Chondrocyte (in vitro differentiated cells): ENCODE measurements at places on chromosomes 12 and 14. TPM values are rescaled to one million over a fixed set of nuclear protein-coding genes. Genes with fewer than 3 reads are reported as not detected.
A peak's percentile ranks its signal among the peaks of the same experiment; 100 is the strongest.

The PMEL gene
- 0.45 to 1.1 TPM (median 0.82 TPM) in 3 replicates for total RNA-seq

The MGP gene
- 158 to 215 TPM (median 213 TPM) in 3 replicates for total RNA-seq

The AQP2 gene
- total RNA-seq: not detected in 3 replicates

The NKX2-1 gene
- total RNA-seq: not detected in 3 replicates

The ACOT6 gene
- total RNA-seq: not detected in 3 replicates

The GPR33 gene
- total RNA-seq: not detected in 3 replicates

The FRMD6 gene
- 105 to 135 TPM (median 131 TPM) in 3 replicates for total RNA-seq

The MYH6 gene
- not detected in 3 replicates for total RNA-seq

The PTCSC3 gene
- not detected in 3 replicates for total RNA-seq

The MGST1 gene
- total RNA-seq: 17.9 to 45.6 TPM (median 23.9 TPM) in 3 replicates

The PFKM gene
- 60.9 to 82.3 TPM (median 61.2 TPM) in 3 replicates for total RNA-seq

The HOXC12 gene
- total RNA-seq: not detected in 3 replicates

The CREBL2 gene
- total RNA-seq: 11.3 to 14.4 TPM (median 11.4 TPM) in 3 replicates

- no peak overlapping the region for H3K4me3 ChIP-seq
- H3K27ac ChIP-seq: no peak overlapping the region
- peaks cover 4% of the 10 kb centered on the region for H3K4me1 ChIP-seq
Measured at GRCh38 chr14:24679248-24679961, 45.4 kb upstream of the GZMB start.

GRCh38 chr12:121769831-121770301, 23.6 kb downstream of the RHOF start:
- no peak overlapping the region for H3K27ac ChIP-seq
- no peak for DNase-seq
- peaks cover 28% of the 10 kb centered on the region for H3K4me1 ChIP-seq

- peaks cover 2% of the 10 kb centered on the region for H3K36me3 ChIP-seq
- no peaks in the 10 kb centered on the region for H3K4me1 ChIP-seq
- peaks cover 1% of the 10 kb centered on the region for H3K27me3 ChIP-seq
Measured at GRCh38 chr12:12072064-12072760, 1.5 kb downstream of the BCL2L14 start.

DNA sequence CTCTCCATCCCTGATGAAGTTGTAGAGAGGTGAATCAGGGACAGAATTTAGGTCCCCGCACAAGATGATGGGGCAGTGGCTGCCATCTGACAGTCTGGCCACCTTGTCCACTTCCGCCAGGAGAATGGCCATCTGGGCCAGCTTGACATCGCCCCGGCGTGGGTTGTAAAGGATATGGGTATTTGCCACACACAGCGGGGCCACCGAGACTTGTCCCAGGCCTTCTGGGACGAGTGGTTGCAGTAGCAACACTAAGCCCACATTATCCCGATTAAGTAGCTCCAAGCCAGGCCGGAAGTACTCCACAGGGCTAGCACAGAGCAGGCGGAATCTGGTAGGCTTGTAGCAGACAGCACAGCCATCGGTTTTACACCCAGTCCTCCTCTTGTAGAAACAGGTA, 6.2 kb downstream of the ANGEL1 start:
- H3K36me3 ChIP-seq: peaks cover 20% of the 10 kb centered on the region
- H3K27me3 ChIP-seq: no peaks in the 10 kb centered on the region
- H3K27ac ChIP-seq: no peak overlapping the region
- DNase-seq: no peak
- peaks cover 11% of the 10 kb centered on the region for H3K4me1 ChIP-seq

- H3K4me1 ChIP-seq: no peaks in the 10 kb centered on the region
- no peak for DNase-seq
- no peak overlapping the region for H3K4me3 ChIP-seq
Measured at GRCh38 chr14:62077676-62078261, 315.5 kb downstream of the SNAPC1 start.

DNA sequence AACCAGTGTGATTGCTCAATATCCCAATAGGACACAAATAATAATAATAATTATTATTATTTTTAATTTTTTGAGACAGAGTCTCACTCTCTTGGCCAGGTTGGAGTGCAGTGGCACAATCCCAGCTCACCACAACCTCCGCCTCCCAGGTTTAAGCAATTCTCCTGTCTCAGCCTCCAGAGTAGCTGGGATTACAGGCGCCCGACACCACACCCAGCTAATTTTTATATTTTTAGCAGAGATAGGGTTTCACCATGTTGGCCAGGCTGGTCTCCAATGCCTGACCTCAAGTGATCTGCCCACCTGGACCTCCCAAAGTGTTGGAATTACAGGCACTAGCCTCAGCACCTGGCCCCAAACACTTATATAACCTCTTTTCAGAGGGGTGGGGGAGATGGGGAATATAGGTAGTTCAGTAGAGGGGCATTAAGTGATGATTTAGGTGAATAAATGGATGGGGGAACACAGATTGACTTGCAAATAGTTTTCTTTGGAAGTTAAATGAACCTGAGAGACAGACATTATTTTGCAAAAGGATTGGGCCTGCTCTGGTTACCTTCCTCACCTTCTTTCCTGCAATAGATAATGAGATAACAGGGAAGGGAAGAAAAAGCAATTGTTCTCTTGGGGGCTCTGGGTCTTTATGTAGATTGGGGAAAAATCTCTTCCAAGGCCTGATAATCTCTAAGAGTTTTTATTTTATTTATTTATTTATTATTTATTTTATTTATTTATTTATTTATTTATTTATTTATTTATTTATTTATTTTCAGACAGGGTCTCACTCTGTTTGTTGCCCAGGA, 57.7 kb downstream of the RESF1 start:
- no peak for DNase-seq
- H3K4me3 ChIP-seq: no peak overlapping the region
- H3K27me3 ChIP-seq: no peaks in the 10 kb centered on the region
- no peaks in the 10 kb centered on the region for H3K36me3 ChIP-seq
- H3K27ac ChIP-seq: no peak overlapping the region

GRCh38 chr12:103665971-103666370, 78.9 kb downstream of the STAB2 start:
- H3K27ac ChIP-seq: no peak overlapping the region
- H3K27me3 ChIP-seq: peaks cover 47% of the 10 kb centered on the region
- no peak for DNase-seq
- no peaks in the 10 kb centered on the region for H3K4me1 ChIP-seq
- no peaks in the 10 kb centered on the region for H3K36me3 ChIP-seq

GRCh38 chr12:32089586-32089985, 17.1 kb upstream of the BICD1 start:
- no peak overlapping the region for H3K27ac ChIP-seq
- no peak for DNase-seq
- no peaks in the 10 kb centered on the region for H3K36me3 ChIP-seq
- no peak overlapping the region for H3K4me3 ChIP-seq

- no peaks in the 10 kb centered on the region for H3K27me3 ChIP-seq
- H3K4me1 ChIP-seq: no peaks in the 10 kb centered on the region
- H3K36me3 ChIP-seq: no peaks in the 10 kb centered on the region
Measured at GRCh38 chr14:105161309-105161708, 7.3 kb downstream of the JAG2 start.

GRCh38 chr12:132310181-132311040, 19.0 kb downstream of the GALNT9 start:
- H3K27me3 ChIP-seq: peaks cover 37% of the 10 kb centered on the region
- peaks cover 10% of the 10 kb centered on the region for H3K36me3 ChIP-seq
- no peak for DNase-seq
- no peak overlapping the region for H3K4me3 ChIP-seq

DNA sequence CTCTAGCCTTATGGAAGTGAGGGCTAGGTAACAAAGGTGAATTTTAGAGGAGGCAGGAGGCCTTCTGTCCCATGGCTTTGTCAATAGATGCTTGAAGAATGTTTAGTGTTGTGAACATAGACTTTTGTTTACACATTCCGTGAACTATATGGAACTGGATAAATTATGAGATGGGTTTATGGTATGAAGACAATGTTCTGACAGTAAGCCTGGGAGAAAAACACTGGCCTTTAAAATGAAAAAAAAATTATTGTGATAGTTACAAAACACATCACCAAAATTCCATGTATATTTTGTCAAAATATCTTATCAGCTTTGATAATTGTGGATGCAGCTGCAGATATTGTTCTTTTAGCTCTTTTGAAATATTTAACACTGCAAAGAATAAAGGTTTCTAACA, 251.5 kb upstream of the DCN start:
- DNase-seq: no peak
- peaks cover 8% of the 10 kb centered on the region for H3K4me1 ChIP-seq
- H3K36me3 ChIP-seq: no peaks in the 10 kb centered on the region
- H3K27me3 ChIP-seq: no peaks in the 10 kb centered on the region
- no peak overlapping the region for H3K27ac ChIP-seq
- no peak overlapping the region for H3K4me3 ChIP-seq

DNA sequence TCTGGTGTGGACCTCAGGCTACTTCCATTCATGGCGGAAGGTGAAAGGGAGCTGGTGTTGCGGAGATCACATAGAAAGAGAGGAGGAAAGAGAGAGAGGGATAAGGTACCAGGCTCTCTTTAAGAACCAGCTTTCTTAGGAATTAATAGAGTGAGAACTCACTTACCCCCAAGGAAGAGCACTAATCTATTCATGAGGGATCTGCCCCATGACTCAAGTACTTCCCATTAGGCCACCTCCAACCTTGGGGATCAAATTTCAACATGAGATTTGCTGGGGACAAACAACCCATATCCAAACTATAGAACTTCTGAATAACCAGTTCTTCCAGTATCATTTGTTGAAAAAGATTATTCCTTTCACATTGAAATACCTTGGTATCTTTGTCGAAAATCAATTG, 34.0 kb upstream of the C2CD5 start:
- H3K27ac ChIP-seq: no peak overlapping the region
- no peaks in the 10 kb centered on the region for H3K27me3 ChIP-seq
- H3K4me3 ChIP-seq: no peak overlapping the region
- no peak for DNase-seq

- H3K4me3 ChIP-seq: no peak overlapping the region
- H3K4me1 ChIP-seq: peaks cover 3% of the 10 kb centered on the region
- DNase-seq: no peak
- no peak overlapping the region for H3K27ac ChIP-seq
Measured at GRCh38 chr14:100131181-100131580, 28.3 kb downstream of the DEGS2 start.

GRCh38 chr12:1063852-1064251, 72.8 kb downstream of the ERC1 start:
- no peak for DNase-seq
- peaks cover 15% of the 10 kb centered on the region for H3K4me1 ChIP-seq
- no peak overlapping the region for H3K4me3 ChIP-seq

GRCh38 chr12:127723251-127723650, 543.7 kb upstream of the TMEM132C start:
- no peak overlapping the region for H3K27ac ChIP-seq
- no peaks in the 10 kb centered on the region for H3K36me3 ChIP-seq
- no peaks in the 10 kb centered on the region for H3K4me1 ChIP-seq
- peaks cover 3% of the 10 kb centered on the region for H3K27me3 ChIP-seq

DNA sequence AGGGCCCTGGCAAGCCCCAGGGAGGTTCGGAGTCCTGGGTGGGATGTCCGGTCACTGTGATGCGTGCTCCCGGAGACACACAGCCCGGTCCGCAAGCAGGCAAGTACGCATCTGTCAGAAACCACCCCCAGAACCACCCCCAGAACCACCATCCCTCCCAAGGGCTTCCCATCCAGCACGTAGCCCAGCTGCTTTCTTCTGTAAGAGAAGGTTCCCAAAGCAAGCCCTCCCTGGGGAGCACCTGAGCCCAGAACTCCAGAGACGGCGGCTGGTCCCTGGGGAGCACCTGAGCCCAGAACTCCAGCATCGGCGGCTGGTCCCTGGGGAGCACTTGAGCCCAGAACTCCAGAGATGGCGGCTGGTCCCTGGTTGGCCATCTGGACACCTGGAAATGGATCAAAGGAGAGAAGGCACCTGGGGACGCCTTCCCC, 2.6 kb upstream of the FBRSL1 start:
- H3K27ac ChIP-seq: no peak overlapping the region
- H3K36me3 ChIP-seq: no peaks in the 10 kb centered on the region
- peaks cover 4% of the 10 kb centered on the region for H3K27me3 ChIP-seq
- H3K4me1 ChIP-seq: peaks cover 21% of the 10 kb centered on the region
- peak; percentile 69 for DNase-seq
- H3K4me3 ChIP-seq: no peak overlapping the region

- H3K4me1 ChIP-seq: peaks cover 8% of the 10 kb centered on the region
- H3K27ac ChIP-seq: no peak overlapping the region
- H3K27me3 ChIP-seq: no peaks in the 10 kb centered on the region
- no peaks in the 10 kb centered on the region for H3K36me3 ChIP-seq
- no peak for DNase-seq
Measured at GRCh38 chr14:67416810-67417209, 4.8 kb upstream of the PLEK2 start.

DNA sequence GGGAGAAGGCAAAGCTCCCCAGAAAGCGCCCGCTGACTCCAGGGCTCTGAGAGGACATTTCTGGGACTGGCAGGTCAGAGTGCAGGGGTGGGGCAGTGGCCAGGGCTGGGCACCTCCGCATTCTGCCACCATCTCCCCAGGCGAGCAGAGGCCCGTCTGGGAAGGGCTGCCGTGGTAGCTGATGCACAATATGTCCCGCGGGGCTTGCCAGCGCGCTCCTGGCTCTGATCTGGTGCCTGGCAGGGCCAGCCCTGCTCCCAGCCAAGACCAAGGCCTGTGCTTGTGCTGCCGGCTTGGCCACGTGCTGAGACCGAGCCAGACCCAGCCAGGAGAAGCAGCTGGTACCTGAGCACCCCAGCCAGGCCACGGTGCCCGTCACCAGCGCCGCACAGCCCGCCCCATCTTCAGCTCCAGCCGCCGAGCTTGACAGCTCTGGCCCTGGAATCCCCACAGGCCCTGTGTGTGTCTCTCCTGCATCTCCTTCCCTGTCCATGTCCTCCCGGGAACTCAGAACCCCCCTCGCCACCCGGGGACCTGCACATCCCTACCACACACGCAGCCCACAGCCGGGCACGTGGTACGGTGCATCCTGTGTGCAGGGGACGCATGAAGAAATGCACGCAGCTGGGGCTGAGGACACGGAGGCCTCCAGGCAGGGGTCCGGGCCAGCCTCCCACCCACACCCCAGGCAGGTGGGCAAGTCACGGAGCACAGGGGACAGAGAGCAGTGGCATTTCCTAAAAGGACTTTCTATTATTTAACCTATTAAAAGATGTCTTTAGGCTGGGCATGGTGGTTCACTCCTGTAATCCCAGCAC, 68.6 kb upstream of the C14orf180 start:
- H3K4me3 ChIP-seq: no peak overlapping the region
- no peak for DNase-seq
- no peaks in the 10 kb centered on the region for H3K36me3 ChIP-seq
- no peaks in the 10 kb centered on the region for H3K4me1 ChIP-seq
- peaks cover 4% of the 10 kb centered on the region for H3K27me3 ChIP-seq
- no peak overlapping the region for H3K27ac ChIP-seq

- H3K36me3 ChIP-seq: no peaks in the 10 kb centered on the region
- H3K27me3 ChIP-seq: no peaks in the 10 kb centered on the region
- no peak overlapping the region for H3K4me3 ChIP-seq
- no peak for DNase-seq
Measured at GRCh38 chr12:9727813-9728212, 5.1 kb downstream of the CLECL1 start.

DNA sequence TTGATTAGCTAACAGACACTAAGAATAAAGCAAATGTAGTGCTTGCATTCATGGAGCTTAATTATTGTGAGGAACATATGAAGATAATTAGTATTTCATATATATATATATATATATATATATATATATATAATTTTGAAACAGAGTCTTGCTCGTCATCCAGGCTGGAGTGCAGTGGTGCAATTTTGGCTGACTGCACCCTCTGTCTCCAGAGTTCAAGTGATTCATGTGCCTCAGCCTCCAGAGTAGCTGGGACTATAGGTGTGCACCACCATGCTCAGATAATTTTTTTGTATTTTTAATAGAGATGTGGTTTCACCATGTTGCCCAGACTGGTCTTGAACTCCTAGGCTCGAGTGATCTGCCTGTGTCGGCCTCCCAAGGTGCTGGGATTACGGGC, 1091.6 kb upstream of the TMEM132C start:
- no peaks in the 10 kb centered on the region for H3K4me1 ChIP-seq
- H3K36me3 ChIP-seq: no peaks in the 10 kb centered on the region
- H3K27ac ChIP-seq: no peak overlapping the region
- DNase-seq: no peak
- peaks cover 4% of the 10 kb centered on the region for H3K27me3 ChIP-seq
